ENCODE measurements at places on chromosomes 12 and 14.

DNA sequence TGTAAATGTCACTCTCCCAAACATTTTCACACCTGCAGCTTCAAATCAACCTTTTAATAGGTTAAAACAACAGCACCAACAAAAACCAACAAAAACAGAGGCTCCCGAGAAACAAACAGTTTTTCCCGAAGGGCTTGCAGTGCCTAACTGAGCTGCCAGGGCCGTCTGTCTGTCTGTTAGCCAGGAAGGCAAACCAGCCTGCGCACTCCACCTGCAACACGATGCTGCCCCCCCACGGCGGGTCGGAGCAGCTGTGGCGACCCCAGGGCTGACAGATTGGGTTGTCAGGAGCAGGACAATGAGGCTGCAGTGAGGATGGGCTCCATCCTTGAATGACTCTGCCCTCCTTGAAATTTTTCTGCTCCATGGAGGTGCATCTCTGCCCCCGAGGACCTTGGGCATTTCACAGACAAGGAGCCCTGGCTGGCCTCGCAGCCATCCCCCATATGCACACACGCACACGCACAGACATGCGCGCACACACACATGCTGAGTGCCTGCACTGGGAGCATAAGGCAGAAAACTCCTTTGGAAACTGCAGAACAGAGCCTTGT lies 2.6 kb downstream of the RTL1 start:
- no peak for DNase-seq

- DNase-seq: no peak
Measured at GRCh38 chr12:113917393-113917792, 48.7 kb downstream of the RBM19 start.

GRCh38 chr14:104374718-104375080 lies 204.9 kb upstream of the C14orf180 start:
- DNase-seq: no peak

DNA sequence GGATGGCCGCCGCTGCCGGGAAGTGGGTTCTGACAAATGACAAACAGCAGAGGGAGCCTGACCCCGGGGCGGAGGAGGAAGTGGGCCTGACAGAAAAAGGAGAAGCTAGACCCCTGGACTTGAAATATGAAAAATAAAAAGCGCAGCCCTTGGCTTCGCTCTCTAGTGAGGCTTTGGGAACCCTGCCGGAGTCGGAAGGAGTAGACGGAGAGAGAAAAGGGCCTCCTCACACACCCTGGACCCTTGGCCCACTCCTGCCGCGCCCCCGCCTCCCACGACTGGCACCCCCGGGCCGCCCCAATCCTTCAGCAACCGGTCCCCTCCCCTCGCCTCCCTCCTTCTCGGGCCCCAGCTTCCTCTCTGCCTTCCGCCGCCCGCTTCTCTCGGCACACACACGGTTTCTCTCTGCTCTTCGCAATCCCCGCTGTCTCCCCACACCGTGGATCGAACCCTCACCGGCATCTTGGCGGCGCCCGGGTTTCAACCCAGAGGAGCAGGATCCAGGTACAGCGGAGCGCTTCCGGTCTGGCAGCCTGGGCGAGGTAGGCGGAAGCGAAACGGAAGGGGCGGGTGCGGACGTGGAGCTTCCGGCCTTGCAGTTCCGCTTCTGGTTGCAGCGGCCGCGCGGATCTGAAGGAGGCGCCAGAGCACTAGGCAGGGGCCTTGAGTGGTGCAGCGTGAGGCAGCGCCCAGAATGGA lies at the start of gene ARPC3:
ARPC3 (minus strand) TSS at position 539 of the 699 bp plus-strand sequence; CDS start at position 462, 77 bp downstream.
- peak; percentile 92 for DNase-seq

DNA sequence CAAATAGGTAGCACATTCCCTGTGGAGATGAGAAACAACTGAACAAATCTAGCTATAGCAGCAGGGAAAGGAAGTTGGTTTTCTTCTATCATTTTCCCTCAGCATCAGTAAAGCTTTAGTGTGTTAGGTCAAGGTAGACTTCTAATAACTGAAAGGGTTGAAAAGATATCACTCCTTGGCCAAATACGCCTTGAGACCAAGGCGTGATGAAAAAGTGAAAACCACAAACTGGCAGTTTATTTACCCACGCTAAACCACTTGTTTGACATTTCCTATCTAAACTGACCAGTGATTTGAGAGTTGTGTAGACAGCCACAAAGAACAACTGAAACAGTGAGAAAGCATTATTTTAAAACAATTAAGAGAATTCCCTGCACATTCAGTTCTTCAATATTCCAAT lies 99.6 kb upstream of the SOX5 start:
- no peak for DNase-seq

DNA sequence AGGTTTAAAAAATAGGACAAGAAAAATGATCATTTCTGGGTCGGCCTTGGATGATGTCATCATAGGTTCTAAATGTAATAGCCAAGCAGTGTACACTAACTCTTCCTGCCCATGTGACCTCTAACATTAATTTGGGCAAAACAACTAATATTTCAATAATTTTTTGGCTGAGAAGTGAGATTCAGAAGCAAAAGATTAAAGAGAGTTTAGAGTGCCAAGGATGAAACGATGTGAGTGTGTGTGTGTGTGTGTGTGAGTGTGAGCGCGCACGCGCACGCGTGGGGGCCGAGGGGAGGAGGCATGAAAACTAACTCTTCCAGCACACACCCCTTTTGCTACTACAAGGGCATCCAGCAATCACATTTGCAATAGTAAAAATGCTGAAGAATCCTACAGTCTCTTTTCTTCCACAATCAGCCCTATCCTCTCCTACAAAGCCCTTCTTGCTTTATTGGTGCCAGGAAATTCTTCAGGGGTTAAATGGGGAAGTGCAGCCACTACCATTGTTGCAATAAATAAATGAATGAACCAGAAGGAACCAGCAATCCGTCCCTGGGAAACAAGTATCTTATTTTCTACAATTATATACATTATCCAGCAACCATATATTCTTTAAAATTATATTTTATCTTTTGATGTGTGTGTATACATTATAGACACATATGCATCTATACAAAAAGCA lies 52.9 kb downstream of the PEBP1 start:
- no peak for DNase-seq

GRCh38 chr12:57431654-57432188 lies 878 bp upstream of the R3HDM2 start:
- no peak for DNase-seq

- no peak for DNase-seq
Measured at GRCh38 chr14:68522510-68523325, 270.1 kb downstream of the ZFP36L1 start.

- no peak for DNase-seq
Measured at GRCh38 chr14:71765505-71765904, 166.7 kb upstream of the RGS6 start.

DNA sequence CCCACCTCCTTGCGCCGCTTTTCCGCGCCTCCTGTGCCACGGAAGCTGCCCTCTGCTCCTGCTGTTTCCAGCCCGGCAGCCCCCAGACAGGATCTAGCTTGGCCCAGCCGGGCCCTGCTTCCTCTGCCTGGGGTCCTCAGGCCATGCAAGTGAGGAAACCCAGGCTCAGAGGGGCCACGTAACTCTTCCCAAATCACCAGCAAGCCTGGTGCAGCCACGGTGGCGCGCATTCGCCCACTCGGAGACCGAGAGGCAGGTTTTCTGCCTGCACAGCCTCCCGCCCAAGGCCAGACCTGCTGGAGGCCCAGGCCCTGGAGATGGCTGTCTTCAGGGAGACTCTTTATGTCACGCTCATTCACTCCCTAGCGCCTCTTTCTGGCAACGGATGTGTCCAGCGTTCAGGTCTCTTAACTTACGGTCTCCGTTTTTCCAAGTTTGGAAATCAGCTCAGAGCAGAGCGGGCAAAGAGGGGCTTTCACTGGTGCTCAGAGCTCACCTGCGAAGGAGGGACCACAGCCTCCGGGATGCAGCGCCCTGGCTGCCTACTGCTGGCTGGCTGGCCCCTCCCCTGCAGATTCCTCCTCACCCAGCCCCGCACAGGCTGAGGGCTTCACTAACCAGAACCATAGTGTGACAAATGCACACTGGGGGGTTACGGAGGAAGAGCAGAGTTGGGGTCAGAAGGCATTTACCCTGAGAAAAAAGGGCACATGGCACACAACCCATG lies 20.6 kb upstream of the CEP170B start:
- DNase-seq: no peak

- no peak for DNase-seq
Measured at GRCh38 chr14:95312311-95312710, 7.4 kb downstream of the CLMN start.

GRCh38 chr14:50855558-50855957 lies 16.3 kb upstream of the ABHD12B start:
- no peak for DNase-seq

DNA sequence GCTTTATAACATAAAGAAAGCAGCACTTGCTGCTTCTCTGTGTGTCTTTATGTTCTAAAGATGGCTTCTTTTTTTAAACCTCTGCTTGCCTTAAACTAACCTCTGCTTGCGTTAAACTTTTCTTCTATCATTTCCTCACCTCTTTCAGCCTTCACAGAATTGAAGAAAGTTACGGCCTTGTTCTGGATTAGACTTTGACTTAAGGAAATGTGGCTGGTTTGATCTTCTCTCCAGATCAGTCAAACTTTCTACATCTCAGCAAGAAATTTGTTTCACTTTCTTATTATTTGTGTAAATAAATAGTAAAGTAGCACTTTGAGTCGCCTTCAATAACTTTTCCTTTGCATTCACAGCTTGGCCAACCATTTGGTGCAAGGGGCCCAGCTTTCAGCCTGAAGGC lies 64.2 kb downstream of the CMAS start:
- no peak for DNase-seq

GRCh38 chr14:105765893-105766614 lies 239.7 kb downstream of the TMEM121 start:
- DNase-seq: no peak

DNA sequence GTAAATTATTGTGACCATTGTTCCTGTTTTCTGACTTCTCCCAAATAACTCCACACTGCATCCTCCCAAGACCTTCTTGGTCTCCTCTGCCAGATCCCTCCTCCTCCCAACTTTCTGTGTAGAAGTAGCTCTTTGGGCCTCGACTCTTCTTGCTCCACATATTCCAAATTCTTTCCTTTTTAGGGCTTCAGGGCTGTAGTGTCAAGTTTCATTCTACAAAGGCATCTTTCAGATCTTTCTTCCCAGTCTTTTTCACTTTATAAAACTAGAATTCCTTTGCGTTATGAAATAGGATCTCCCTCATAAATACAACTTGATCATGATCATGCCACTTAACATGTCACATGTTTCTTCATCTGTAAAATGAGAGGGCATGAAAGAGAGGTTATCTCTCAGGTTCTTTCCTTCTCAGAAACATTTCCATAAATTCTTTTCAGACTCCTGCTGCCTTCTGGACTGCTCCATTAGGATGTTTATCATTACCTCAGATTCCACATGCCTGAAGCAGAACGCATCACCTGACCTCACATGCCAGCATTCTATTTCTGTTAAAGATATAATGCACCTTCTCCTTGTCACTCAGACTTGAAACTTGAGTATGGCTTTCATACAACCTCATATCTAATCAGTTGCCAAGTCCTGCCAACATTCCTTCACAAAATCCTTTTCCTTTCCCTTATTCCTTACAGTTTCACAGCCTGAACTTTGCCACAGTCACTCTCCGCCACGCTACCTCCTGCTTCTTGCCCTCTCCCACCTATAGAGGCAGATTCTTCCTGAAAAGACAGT lies 8.5 kb downstream of the SLC38A1 start:
- DNase-seq: no peak

DNA sequence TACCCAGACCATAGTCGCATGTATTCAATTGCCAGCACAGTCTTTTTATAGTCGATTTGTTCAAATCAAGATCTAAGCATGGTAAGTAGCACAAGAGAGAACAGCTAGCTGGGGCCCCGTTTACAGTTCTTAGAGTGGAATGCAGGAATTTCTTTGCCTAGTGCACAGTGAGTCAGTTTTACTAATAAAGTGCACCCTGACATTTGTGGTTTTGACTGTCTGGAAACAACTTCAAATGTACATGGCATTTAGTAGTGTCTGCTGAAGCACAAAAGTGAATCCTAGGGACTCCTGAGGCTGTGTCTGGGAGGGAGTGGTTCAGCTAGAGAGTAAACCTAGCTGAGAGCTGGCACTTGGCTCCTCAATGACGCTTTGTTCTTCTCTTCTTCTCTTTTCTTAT lies 64.9 kb downstream of the TMX1 start:
- no peak for DNase-seq

DNA sequence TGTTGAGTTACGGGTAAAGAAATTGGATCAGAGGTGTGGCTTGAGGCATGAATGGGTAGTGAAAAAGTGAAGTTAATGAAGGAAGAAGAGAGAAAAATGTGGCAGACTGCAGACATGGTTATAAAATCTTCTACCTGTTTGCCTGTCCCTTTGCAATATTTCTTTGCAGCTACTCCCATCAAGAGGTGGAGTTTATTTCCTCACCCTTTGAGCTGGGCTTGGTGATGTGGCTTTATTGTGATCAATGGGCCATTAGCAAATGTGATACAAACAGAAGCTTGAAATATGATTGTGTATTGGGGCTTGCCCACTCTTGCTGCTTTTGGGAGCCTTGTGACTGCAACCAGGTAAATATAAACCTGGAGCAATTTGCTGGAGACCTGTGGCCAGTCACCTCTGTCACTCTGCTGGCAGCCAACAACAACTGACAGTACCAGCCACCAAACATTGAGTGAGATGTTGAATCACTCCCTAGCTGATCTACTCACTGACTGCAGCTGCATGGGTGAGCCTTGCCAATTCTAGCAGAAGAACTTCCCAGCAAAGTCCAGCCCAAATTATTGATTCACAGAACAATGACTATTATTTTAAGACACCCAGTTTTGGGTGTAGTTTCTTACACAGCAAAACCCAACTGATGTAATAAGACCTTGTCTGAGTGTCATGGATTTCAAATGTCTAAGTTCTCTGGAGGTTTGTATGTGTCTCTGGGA lies 151.0 kb upstream of the ATP2B1 start:
- DNase-seq: no peak

DNA sequence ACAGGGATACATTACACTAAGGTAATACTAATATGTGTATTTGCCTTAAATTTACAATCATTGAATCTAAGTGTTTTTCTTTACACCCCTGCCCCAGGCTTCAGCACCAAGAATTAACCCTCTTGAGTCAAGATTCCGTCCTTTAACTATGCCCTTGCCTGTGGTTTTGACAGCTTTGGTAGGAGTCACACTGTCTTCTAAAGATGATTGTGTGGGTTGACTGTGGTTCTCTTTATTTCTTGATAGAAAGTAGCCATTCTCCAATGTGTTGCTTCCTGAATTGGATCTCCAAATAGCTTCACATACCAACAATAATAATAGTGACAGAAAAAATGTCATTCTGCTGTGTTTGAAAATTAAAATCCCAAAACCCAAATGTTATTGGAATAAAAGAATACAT lies 3.6 kb downstream of the CLEC7A start:
- DNase-seq: no peak

DNA sequence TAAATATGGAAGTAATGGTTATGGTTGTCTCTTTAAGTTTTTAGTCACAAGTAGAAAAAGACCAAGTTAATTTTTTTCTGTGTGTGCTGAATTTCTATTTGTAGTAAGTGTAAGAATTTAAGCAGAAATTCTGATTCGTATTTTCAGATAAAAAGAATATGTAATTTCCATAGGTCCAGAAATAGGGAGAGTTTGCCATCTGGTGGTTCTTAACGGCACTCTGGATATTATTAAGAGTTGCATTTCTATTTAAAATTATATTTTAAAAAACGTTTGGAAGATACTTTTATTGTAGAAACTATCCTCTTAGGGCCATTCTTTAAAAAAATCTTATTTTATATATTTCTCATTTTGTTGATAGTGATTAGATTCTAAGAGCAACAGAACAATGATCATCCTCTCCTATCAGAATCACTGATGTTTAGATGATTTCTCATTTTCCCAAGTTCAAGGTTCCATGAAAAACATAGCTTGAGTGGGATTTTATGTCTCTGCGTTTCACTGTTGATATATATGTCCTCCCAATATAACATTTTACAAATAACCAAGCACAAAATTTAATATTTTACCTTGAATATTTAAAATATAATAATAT lies 88.3 kb downstream of the LRRK2 start:
- DNase-seq: no peak

GRCh38 chr14:54490445-54491175 lies 1.8 kb upstream of the GMFB start:
- no peak for DNase-seq

Data from stimulated activated CD4-positive, alpha-beta T cell treated with anti-CD3 and anti-CD28 coated beads, Interleukin-12 subunit alpha, Interleukin-12 subunit beta, amount 100 ng/mL, for 48 hours (primary cell).